T-helper 22 cell (primary cell): ENCODE measurements at places on chromosomes 6 and 20.
A peak's percentile ranks its signal among the peaks of the same experiment; 100 is the strongest.

- peak; percentile 51 for DNase-seq
These were observed 49.5 kb downstream of the TRERF1 start for GRCh38 chr6:42402184-42402583.

GRCh38 chr6:157954150-157955117 lies 27.2 kb upstream of the SYNJ2 start:
- no peak for DNase-seq

- no peak for DNase-seq
These were observed 74.7 kb upstream of the TNFAIP3 start for GRCh38 chr6:137792160-137793033.

DNA sequence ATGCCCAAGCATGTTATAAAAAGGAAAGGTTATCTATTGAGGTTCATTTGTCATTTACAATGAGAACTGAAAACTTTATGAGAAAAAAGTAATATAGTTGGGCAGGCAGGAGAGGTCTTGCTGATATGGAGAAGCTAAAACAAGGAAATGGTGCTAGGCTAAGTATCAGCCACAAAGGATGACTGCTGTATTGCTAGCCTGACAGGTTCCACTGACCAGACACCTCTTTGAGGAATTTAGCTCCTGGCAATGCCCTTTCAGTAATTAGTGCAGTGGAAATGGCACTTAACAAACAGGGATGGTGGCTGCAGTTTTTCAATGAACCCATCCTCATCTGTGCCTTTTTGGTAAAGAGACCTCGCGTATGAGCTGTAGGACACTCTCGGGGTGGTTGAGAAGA lies 284.4 kb downstream of the ZFAND3 start:
- DNase-seq, result no peak

- no peak for DNase-seq
These were observed 222.6 kb downstream of the ZMYND8 start for GRCh38 chr20:47133809-47134456.

DNA sequence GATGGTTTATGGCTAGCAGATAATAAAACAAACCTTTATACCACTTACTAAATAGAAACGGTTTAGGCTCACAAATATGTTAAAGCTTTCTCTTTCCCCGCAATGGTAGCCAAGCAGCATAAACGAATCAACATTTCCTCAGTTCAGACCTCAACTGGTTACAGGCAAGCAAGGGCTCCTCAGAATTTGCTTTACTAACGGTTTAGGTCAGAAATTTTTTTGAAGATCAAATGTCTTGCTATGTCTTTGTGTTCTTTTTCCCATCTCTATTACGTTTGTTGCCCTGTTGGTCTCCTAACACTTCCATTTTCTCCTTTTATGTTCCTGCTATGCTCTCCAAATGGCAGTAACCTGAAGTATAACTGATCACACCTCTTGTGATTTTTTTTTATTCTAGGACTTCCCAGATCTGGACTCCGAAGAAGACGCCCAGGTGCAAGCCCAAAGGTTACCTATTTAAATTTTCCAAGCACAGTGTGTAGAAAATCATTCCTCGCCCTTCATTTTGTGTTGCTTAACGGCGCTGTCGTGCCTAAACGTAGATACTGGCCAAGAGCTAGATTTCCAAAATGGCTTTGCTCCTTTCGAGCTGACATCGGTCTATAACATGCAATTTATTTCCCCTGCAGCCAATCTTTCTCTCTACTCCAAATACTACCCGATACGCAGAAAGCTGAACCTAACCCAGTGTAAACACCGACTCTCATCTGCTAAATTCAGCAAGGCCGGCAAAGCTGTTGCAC lies 717 bp upstream of the ASF1A start:
- DNase-seq, result peak; percentile 34

GRCh38 chr6:100347901-100348550 lies 116.7 kb downstream of the SIM1 start:
- no peak for DNase-seq

DNA sequence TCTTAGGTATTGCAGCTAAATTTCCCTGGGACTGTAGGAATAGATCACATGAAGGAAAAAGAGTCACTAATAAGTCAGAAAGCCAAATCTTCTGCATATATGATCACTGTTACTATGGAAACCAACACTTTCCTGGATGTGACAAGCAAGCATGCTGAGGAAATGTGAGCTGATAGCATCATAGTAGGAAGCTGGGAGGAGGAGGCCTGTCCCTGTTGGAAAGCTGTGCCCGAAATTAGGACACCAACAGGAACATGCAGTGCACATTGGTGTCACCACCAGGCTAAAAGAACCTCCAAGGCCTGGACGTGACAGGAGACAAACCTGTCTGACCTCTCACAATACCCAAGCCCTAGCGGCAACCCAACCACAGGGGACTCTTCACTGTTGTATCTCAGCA lies 181.9 kb upstream of the PCSK2 start:
- DNase-seq, result no peak
